GDM1 (cell line): ENCODE measurements at places on chromosomes 5 and 9.

DNA sequence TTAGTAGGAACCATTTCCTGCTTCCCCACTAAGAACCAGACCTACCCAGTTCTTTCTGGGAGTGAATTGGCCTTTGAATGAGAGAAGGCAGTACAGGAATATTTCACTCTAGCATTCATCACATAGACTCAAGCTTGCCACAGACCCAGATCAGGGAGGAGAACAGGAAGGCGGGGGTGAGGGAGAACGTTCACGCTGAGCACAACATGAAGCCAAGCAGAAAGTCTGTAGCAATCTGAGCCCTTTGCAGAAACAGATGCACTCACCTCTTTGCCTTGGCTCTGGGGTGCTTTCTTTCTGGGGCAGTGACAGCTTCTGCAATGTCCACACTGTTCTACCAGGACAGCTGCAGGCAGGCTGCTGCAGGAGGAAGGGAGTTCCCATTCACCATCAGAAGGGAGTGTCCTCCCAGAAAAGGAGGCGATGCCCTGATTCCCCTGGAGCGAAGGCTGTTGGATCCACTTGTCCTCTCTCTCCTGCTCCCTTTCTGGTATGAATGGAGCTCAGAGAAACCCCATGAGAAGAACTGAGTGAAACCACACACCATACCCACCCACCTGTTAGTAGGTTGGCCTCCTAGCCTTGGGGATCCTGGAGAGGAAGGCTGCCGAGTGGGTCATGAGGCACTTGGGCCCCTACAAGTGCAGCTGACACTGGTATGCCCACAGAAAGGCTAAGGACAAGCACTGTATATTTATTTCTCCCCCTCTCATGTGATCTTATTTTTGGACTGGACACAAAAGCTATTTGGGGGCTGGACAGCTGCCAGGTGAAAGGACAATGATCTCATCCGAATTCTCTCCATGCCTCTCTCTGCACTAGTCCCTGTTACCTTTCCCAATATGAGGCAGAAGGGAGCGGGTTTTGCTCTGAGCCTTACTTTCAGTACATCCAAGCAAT is 11.7 kb upstream of the FGF1 start:
- no peak for DNase-seq

DNA sequence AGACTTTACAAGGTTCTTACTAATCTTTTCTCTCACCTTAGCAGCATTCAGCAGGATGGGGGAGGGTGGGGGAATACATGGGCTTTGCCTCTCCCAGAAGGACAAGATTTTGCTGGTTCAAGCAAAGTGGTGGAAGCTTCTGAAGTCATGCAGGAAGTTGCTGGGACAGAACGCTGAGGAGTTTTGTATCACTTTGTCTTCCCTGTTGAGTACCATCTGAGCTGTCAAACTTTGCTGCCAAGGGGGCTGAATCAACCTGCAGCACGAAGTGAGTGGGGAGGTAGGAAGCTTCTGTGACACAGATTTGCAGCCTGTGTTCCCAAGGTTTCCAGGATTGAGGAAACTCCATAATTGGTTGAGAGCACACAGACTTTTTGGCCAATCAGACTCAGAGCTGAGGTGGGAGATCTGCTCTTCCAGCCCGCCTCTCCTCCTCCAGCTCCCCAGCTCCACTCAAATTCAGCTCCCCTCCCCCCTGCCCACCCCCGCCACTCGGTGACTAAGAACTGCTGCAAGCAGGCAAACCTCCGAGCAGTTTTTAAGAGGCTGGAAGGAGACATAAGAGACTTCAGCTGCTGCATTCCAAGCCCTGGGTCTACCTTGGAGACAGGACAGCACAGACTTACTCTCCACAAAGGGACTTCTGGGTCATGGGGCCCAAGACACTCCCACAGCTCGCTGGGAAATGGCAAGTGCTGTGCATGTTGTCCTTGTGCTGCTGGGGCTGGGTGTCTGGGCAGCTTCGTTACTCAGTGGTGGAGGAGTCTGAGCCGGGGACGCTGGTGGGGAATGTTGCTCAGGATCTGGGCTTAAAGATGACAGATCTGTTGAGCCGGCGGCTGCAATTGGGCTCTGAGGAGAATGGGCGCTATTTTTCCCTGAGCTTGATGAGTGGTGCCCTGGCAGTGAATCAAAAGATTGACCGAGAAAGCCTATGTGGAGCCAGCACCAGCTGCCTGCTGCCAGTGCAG is at the start of gene PCDHGC5:
PCDHGC5 (plus strand) TSS at position 491 of the 971 bp plus-strand sequence; CDS start at position 651, 160 bp downstream.
- DNase-seq = no peak

DNA sequence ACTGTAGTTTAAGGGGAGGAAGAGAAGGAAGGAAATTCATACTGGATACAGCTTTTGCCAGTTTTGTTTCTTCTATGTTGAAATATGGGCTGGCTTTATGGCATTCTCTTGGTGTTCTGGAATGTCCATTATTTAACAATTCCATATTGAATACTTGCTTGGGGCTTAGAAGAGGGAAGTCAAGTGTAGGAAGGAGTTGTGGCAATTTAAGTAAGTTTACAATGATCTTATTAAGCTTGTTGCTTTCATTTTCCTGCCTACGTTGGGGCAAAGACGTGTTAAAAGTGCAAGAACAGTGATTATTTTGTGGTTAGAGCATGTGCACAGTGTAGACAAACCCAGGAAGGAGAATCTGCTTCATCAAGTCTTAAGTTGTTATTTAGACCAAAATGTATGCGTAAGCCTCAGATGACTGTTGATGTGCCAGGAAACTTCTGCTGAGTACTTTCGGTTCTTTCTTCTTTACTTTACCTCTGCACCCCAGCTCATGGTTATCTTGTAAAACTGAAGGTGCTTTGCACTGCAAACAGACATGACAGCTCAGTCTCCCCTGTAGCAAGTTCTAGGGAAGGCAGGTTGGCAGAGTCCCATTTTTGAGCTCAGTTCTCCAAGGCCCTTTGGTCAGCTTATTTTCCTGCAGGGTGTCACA is 75.8 kb downstream of the F2RL2 start:
- no peak for DNase-seq

- no peak for DNase-seq
Observed at GRCh38 chr9:105296445-105296844, 52.0 kb downstream of the SLC44A1 start.

DNA sequence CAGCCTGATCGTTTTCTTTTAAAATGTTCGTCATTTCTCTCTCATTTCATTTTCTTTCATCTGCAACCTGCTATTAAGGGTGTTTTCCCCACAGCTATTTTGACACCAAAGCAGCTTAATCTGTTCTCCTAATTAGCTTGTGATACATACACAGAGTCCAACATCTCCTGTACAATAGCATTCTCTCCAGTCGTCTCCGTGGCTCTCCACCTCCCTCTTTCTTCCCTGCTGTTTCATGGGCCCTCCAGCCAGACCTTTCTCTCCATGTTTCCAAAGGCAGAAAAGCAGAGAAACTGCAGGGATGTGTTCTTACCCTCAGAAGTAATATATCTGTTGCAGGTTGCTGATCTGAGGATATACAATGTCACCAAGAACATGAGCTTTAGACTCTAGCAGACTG is 88.8 kb upstream of the SPOCK1 start:
- no peak for DNase-seq

GRCh38 chr5:82142928-82143577 is 135.1 kb downstream of the RPS23 start:
- DNase-seq = no peak

GRCh38 chr9:31597977-31598376 is 786.5 kb upstream of the ACO1 start:
- DNase-seq = no peak

- DNase-seq = no peak
Observed at GRCh38 chr9:104766025-104766424, 2.1 kb downstream of the NIPSNAP3B start.

- no peak for DNase-seq
Observed at GRCh38 chr9:7287065-7287464, 512.5 kb downstream of the DMAC1 start.

GRCh38 chr5:96654209-96654608 is 8.0 kb upstream of the CAST start:
- no peak for DNase-seq

GRCh38 chr5:10030219-10030831 is 219.4 kb downstream of the ATPSCKMT start:
- no peak for DNase-seq

- DNase-seq = no peak
Observed at GRCh38 chr5:76257897-76258296, 145.2 kb upstream of the IQGAP2 start.

GRCh38 chr9:129932303-129933151 is 97.3 kb downstream of the USP20 start:
- DNase-seq = no peak

DNA sequence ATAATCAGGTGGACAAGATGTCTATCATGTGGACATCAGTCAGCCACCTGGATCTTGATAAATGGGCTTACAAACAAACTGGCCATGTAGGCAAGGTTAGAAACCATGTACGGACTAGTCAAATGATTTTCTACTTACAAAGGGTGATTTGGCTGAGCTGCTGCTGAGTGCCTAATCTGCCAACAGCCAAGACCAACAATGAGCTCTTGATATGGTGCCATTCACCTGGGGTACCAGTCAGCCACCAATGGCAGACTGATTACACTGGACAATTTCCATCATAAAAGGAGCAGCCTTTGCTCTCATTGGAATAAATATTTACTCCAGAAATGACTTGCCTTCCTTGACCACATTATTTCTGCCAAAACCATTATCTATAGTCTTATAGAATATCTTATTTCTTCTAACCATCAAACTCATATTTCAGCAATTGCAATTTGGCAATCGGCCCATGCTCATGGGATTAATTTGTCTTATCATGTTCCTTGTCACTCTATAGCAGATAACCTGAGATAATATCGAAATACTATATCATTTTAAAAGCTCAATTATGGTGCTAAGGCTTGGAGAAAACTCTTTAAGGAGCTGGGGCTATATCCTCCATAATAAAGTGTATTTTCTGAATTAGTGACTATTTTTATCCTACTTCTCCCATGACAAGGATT is 135.1 kb downstream of the SLC25A46 start:
- no peak for DNase-seq

DNA sequence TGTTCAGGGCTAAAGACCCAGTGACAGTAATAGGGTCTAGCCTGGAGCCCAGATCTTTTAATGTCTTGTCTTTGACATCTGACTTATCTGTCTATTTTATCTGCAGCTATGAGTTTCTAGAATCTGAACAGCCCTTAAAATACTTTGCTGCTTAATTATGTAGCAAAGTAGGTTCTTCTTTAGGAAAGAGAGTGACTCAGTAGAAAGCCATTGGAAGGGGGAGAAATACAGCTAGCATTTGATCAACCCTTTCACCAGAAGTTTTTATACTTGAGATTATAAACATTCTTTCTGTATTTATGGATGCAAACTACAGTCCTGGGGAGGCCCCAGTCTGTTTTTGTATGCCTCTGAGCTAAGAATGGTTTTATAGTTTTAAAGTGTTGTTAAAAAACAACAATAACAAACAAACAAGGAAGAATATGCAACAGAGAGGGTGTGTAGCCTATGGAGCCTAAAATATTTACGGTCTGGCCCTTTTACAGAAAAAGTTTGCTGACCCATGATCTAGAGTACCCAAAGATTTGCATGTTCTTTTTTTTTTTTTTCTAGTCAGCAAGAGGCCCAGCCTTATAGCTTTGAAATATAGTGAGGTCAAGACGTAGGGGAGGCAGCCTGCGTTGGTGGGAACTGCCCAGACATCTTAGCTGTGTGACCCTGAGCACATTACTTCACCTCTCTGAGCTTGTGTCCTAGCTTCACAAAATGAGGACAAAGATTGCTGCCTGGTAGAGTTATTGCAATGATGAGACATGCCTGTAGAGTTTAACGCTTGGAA is 9.7 kb downstream of the GSN start:
- DNase-seq = no peak

GRCh38 chr5:332843-333242 is 11.3 kb downstream of the AHRR start:
- DNase-seq = no peak

GRCh38 chr9:20225826-20226225 is 396.5 kb downstream of the MLLT3 start:
- no peak for DNase-seq

- no peak for DNase-seq
Observed at GRCh38 chr5:110968246-110969005, 103.1 kb upstream of the TSLP start.

DNA sequence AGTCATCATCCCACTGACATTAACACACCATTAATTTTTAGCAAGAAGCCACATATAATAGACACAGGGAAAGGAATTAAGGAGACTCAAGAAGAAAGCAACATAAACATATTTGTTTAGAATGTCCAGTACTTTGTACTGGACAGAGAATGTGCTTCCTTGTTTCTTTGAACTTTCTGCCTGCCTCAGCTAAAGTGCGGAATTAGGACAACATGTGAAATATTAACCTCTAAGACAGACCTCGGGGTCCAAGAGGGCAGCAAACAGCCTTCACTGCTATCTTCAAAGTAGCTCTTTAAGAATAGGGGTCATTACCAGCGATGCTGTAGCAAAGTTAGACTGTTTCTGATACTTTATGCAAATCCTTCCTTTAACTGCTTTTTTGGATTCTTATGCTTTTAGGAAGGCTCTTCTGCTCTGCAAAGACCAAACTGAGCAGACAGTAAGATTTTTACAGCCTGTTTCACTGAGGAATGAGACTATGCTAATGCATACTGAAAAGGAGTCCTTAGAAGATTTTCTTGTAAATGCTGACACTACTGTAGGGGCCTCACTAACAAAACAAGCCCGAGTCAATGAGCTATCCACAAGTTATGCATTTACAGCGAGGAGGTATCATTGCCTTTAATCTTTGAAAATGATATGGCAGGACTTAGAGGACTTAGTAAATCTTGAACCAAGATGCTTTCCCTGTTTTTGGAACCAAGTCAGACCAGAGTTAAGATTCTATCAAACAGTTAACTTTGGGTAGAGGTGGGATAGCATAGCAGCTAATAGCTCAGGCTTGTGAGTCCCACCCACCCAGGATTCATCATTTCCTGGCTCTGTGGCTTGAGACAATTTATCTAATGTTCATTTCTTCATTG is 23.8 kb downstream of the DAB2 start:
- DNase-seq = no peak

DNA sequence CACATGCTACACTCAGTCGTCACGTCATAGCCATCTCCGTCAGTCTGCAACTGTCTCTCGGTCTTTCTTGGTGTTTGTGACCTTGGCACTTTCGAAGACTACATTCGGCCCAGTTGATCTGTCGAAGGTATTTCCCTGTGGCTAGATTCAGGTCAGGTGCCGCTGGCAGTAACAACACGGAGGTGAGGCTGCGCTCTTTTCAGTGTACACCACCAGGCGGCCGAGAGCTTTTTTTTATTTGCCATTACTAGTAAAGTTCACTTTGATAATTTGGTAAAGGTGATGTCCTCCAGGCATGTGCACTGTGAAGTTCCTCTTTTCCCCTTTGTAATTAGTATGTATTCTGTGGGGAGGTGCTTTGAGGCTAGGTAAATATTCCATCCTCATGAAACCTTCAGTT is 49.7 kb downstream of the RNF130 start:
- no peak for DNase-seq

DNA sequence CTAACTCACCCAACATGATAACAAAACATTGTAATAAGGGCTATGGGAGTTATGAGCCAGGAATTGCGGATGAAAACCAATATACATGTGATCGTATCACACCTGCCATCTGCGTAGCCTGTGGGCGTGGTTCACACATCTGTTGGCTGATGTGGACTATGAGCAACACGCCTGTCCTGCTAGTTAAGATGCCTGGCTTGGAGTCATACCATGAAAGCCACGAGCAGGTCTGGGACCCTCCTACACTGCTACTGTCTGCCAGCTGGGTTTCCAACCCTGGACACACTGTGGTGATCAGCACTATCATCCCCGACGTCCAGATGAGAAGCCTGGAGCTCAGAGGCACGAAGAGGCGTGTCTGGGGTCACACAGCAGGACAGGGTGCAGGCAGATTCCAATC is 40.2 kb downstream of the STK10 start:
- DNase-seq = no peak

- no peak for DNase-seq
Observed at GRCh38 chr5:148391422-148391821, 7.7 kb downstream of the FBXO38 start.

- DNase-seq = no peak
Observed at GRCh38 chr9:8901146-8901545, 1101.6 kb upstream of the DMAC1 start.
